ENCODE measurements at places on chromosomes 4 and X.

GRCh38 chrX:142994988-142995387 lies 30.7 kb upstream of the SPANXN4 start:
- no peak for DNase-seq

DNA sequence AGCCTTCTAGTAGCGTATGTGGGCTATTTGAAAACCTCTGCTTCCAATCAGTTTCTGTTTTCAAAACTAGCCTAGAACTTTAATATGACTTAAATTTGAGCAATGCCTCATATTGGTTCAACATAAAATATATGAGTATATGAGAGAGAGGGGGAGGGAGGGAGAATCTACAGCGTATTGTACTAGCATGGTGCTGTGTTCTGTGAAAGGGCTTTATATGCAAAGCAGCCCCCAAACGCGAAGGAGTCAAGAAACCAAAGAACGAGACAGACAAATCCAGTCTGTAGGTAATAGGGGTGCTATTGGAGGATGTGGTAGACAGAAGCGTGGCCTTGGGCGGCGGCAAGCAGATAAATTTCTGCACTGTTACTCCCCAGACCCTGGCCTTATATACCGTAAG lies 784 bp upstream of the ANXA5 start:
- DNase-seq, result peak; percentile 26

GRCh38 chr4:185772391-185773093 lies 39.5 kb downstream of the SORBS2 start:
- no peak for DNase-seq

DNA sequence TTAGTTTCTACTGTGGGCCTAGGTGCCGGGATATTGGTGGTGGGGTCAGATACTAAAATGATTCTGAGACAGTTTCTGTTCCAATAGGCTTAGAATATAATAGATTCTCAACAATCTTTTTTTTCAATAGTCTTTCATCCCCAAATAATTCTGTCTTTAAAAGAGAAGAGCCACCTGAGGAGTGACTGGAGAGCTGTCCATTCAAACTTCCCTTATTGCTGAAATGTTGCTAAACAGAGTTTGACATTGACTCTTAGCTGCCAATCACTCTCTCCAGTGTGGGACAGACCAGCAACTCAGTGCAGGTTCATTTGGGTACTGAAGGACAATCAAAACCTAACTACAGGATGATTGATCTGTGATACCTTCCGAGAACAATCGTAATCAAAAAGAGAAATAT lies 12.4 kb upstream of the ADH7 start:
- no peak for DNase-seq

DNA sequence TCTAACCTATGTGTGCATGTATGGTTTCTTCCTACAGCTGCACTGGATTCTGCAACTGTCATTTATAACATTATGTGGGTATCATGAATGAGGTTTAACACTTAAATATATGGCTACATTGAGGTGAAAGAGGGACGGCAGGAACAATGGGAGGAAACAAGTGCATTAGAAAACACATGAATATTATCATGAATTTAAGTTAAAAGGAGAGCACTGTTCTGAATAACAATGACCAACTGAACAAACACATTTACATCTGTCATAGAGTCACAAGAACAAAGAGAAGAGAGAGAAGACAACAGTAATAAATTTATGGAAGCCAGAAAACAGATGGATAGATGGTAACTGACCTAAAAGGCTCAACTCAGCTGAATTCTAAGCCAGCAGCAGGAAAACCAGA lies 527.1 kb upstream of the DIPK2B start:
- DNase-seq, result no peak

DNA sequence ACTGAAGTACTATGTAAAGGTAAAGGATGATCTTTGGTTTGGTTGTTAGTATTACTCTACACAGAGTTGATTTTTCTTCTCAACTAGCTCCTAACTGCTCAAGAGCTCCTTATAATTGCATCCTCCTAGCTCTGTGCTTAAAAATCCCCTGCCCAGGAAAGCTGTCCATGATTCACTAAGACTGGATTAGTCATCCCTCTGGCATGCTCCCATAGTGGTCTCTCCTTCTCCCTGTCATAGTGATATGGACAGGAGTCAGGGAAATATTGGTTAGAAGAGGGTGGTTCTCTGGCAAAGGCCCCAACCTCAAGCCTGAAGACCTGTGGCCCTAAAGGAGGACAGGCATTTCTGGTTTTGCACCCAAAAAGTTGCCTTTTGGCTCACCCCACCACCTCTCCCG lies 242.3 kb upstream of the KCNIP4 start:
- DNase-seq, result no peak

DNA sequence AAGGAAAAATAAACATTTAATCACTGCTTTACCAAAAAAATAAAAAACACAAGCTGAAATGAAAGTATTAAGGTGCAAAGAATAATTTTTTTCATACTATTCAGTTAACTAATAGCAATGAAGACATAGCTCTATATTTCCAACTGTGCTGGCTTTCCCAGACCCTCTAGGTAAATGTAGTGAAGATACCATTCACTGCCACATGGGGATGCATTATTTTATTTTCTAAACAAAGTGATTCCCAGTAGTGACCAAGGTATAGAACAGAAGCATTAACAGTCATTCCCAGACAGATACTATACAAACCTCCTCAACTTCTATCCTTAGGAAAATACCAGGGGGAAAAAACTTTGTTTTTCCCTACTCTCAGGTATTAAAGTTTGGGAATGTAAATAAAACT lies 39.4 kb downstream of the ANTXR2 start:
- no peak for DNase-seq

DNA sequence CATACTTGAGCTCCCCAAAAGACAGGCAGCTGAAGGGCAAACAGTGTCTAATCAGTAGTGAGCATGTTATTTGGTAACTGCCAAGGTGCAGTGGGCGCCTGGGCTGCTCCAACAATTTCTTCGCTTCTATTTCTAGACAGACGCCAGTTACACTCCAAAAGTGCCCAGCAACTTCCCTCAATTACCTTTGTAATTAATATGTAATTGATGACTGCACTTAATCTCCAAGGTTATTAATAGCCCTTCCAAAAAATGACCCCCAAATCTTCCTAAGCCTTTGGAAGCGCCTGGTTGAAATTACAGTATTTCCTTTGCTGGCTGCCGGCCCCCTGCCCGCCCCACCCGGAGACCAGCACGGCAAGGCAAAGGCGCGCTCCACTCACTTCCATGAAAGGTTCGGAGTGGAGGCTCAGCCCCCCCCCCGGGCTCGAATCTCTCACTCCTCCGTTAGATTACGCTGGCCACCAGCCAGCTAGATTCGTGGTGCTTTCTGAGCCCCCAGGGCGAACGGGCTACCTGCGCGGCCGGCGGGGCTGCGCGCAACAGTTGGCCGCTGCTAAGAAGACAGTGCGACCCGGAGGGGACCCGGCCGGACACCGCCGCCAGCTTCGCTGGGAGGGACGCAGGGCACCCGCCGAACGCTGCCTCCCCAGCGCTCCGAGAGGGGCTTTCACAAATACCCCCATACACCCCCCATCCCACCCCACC lies 1.9 kb downstream of the GPC4 start:
- no peak for DNase-seq

DNA sequence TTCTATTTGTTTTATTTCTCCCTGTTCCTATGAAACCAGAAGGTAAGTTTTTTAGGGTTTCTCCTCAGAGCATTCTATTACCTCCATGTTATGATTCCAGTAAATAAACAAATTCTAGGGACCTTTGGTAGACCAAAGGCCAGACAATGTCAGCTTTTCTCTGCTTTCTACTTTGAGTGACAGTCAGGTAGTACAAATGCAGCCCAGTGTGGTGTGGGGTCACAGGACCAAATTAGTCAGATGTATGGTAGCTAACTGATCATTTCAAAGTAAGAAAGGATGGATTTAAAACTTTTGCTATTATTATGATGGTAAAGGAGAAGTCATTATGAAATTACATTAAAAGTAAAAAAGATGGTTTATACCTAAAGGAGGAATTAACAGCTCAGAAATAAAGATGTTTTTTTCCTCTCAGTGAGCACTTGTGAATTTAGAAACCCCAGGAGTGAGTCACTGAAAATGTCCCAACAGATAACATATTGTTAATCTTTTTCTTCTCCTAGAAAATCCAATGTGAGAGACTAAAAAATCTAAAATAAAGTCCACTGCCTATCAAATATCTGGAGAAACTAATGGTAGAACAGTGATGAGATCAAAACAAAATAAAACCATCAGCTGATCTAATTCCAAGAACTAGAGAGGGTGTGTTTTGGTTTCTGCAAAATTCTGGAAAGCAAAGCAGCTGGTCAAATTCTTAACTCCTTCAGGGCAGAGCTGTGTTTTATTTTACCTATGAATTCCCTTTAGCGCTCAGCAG lies 16.6 kb upstream of the KLHL2 start:
- no peak for DNase-seq

- no peak for DNase-seq
These were observed 5.8 kb downstream of the TBC1D19 start for GRCh38 chr4:26589705-26590104.

- DNase-seq, result no peak
These were observed 431.0 kb downstream of the SMARCA1 start for GRCh38 chrX:129092242-129092641.

GRCh38 chrX:16870862-16871815 lies 977 bp upstream of the RBBP7 start:
- no peak for DNase-seq

All from CD4-positive, alpha-beta T cell treated with Interleukin-17A for 1 hour (primary cell).